ENCODE measurements at places on chromosomes 16 and 17. TPM values are rescaled to one million over a fixed set of nuclear protein-coding genes. Genes with fewer than 3 reads are reported as not detected.

CMTM1 gene
- 0.50 TPM for total RNA-seq

SLFN13 gene
- 4.0 TPM for total RNA-seq

TOP2A gene
- 1.2 TPM for total RNA-seq

AANAT gene
- not detected for total RNA-seq

ENGASE gene
- total RNA-seq: 45.5 TPM

TBC1D3G gene
- total RNA-seq: not detected

KRT36 gene
- not detected for total RNA-seq

CIITA gene
- total RNA-seq: 50.8 TPM

MYLK3 gene
- total RNA-seq: 400 TPM

KSR1 gene
- total RNA-seq: 7.1 TPM

DNAI2 gene
- not detected for total RNA-seq

ARHGAP44 gene
- total RNA-seq: 8.6 TPM

RMI2 gene
- 1.0 TPM for total RNA-seq

CCDC78 gene
- total RNA-seq: not detected

MYH13 gene
- not detected for total RNA-seq

SLC38A7 gene
- total RNA-seq: 32.2 TPM

TTYH2 gene
- total RNA-seq: 21.9 TPM

TM4SF5 gene
- not detected for total RNA-seq

SALL1 gene
- 0.99 TPM for total RNA-seq

ZNF750 gene
- not detected for total RNA-seq

TRAF7 gene
- 44.9 TPM for total RNA-seq

AGRP gene
- total RNA-seq: not detected

SOX8 gene
- 0.79 TPM for total RNA-seq

ACSM3 gene
- total RNA-seq: 6.4 TPM

KRTAP4-1 gene
- not detected for total RNA-seq

DNAAF8 gene
- total RNA-seq: not detected

OTOA gene
- not detected for total RNA-seq

CX3CL1 gene
- 15.8 TPM for total RNA-seq

SEPTIN12 gene
- not detected for total RNA-seq

PRSS8 gene
- 0.15 TPM for total RNA-seq

IRX5 gene
- 5.7 TPM for total RNA-seq

TNFSF13 gene
- 5.1 TPM for total RNA-seq

SLC5A11 gene
- total RNA-seq: not detected

CLEC18B gene
- not detected for total RNA-seq

LPCAT2 gene
- total RNA-seq: 7.2 TPM

PLLP gene
- total RNA-seq: 1.7 TPM

CCL22 gene
- total RNA-seq: not detected

HOXB1 gene
- total RNA-seq: not detected

NF1 gene
- total RNA-seq: 71.0 TPM

GINS2 gene
- total RNA-seq: 2.8 TPM

KRTAP2-2 gene
- total RNA-seq: not detected

BORCS6 gene
- total RNA-seq: 6.4 TPM

KRTAP3-2 gene
- not detected for total RNA-seq

Data from heart right ventricle (tissue), 16 donors.